ENCODE measurements at places on chromosomes 1 and 21. TPM values are rescaled to one million over a fixed set of nuclear protein-coding genes. Genes with fewer than 3 reads are reported as not detected.

- no peak for DNase-seq
- H3K4me1 ChIP-seq = no peaks in the 10 kb centered on the region
- H3K36me3 ChIP-seq = no peaks in the 10 kb centered on the region
- H3K27ac ChIP-seq = no peak overlapping the region
- peaks cover 4% of the 10 kb centered on the region for H3K27me3 ChIP-seq
- no peak overlapping the region for H3K4me3 ChIP-seq
These were observed 33.5 kb downstream of the PDPN start for GRCh38 chr1:13617108-13617507.

VHLL gene
- total RNA-seq = not detected

EIF4G3 gene
- 41.2 TPM for total RNA-seq

SOX13 gene
- total RNA-seq = 1.2 TPM
